ENCODE measurements at places on chromosomes 16 and 17. TPM values are rescaled to one million over a fixed set of nuclear protein-coding genes. Genes with fewer than 3 reads are reported as not detected.

PRR14 gene
- 9.6 TPM for total RNA-seq

MAF gene
- 10.7 TPM for total RNA-seq

CDH5 gene
- total RNA-seq, result 49.0 TPM

MT1H gene
- not detected for total RNA-seq

EFNB3 gene
- total RNA-seq, result not detected

TBX6 gene
- 3.4 TPM for total RNA-seq

TEKT3 gene
- 2.4 TPM for total RNA-seq

Measured in adrenal gland (tissue), 19 donors.